HAP-1 (cell line): ENCODE measurements at places on chromosomes 6 and 20.
A peak's percentile ranks its signal among the peaks of the same experiment; 100 is the strongest.

- no peak for DNase-seq
These were observed 5.0 kb downstream of the CEBPB start for GRCh38 chr20:50195524-50196120.

GRCh38 chr6:73969971-73970970 is 274.3 kb downstream of the CD109 start:
- peak; percentile 47 for DNase-seq

DNA sequence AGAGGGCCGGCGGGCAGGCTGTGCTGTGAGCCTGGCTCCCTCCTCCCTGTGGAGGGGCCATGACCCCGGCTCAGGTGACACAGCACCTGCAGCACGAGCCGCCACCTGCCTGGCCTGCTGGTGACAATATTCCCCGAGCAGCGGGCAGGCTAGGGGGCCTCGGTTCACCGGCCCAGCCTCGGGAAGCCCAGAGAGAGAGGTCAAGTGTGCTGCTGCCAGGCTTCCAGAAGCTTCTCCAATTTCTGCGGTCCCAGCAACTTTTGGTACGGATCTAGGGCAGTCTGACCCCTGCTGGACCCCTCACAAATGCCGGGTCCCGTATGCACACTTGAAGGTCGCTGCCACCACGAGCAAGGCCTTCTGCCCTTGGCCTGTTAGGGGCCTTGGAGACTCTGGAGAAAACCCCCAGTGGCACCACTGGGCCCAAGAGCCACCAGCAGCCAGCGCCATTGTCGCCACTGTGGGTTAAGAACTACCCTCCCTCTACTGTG is 38.6 kb upstream of the NOL4L start:
- no peak for DNase-seq

- DNase-seq: no peak
These were observed 1.2 kb upstream of the DLGAP4 start for GRCh38 chr20:36304786-36305495.

- peak; percentile 66 for DNase-seq
These were observed 2.7 kb upstream of the MYT1 start for GRCh38 chr20:64161356-64162238.
